ENCODE measurements at places on chromosomes 5 and 9. TPM values are rescaled to one million over a fixed set of nuclear protein-coding genes. Genes with fewer than 3 reads are reported as not detected.

The SVEP1 gene
- 6.7 TPM for total RNA-seq

The DOK3 gene
- 4.7 TPM for total RNA-seq

The LCN9 gene
- total RNA-seq = not detected

The SELENOP gene
- 149 TPM for total RNA-seq

Measured in cardiac septum (tissue), 1 donor.